Naive thymus-derived CD4-positive, alpha-beta T cell (primary cell): ENCODE measurements at places on chromosomes 13 and 19. TPM values are rescaled to one million over a fixed set of nuclear protein-coding genes. Genes with fewer than 3 reads are reported as not detected.

POU4F1 gene
- not detected for total RNA-seq

CYP4F22 gene
- not detected for total RNA-seq

IL12RB1 gene
- 17.7 TPM for total RNA-seq

KLF12 gene
- 85.2 TPM for total RNA-seq

THSD8 gene
- total RNA-seq, result not detected

PGLYRP2 gene
- not detected for total RNA-seq

PAN3 gene
- 76.4 TPM for total RNA-seq

SHC2 gene
- not detected for total RNA-seq

ZNF382 gene
- 5.4 TPM for total RNA-seq

SGCG gene
- total RNA-seq, result not detected

CAMSAP3 gene
- 0.76 TPM for total RNA-seq

HSH2D gene
- 46.4 TPM for total RNA-seq

ANKLE1 gene
- 2.3 TPM for total RNA-seq

TMEM59L gene
- total RNA-seq, result not detected

KCNRG gene
- total RNA-seq, result 0.50 TPM

FCAR gene
- not detected for total RNA-seq

PCDH9 gene
- 0.10 and 0.15 TPM in 2 replicates for total RNA-seq

CEACAM8 gene
- total RNA-seq, result not detected

PRRG2 gene
- total RNA-seq, result 0.44 TPM

CD37 gene
- total RNA-seq, result 416 TPM

METTL21C gene
- total RNA-seq, result not detected

PRODH2 gene
- total RNA-seq, result not detected in 2 replicates

ADGRE3 gene
- total RNA-seq, result not detected

AP2S1 gene
- 34.4 TPM for total RNA-seq

ERF gene
- 47.0 and 49.4 TPM in 2 replicates for total RNA-seq

F10 gene
- total RNA-seq, result not detected

AXL gene
- total RNA-seq, result not detected

PSG7 gene
- total RNA-seq, result not detected
